ENCODE measurements at places on chromosomes 12 and 14.

DNA sequence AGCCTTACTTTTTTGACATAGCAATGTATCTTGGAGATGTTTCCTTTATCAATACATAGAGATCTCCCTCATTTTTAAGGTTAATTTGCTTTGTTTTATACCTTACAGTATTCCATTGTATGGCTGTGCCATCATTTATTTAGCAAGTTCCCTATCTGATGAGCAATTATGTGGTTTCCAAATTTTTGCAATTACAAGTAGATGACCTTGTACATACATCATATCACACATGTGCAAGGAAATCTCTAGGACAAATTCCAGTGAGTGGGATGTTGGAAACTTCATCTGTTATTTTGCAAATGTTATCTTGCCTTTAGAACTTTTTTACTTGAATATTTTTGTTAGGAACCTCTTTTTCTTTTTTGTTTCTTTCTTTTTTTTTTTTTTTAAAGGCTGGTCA is 49.7 kb downstream of the DRAM1 start:
- DNase-seq, result peak; percentile 48

- DNase-seq, result no peak
These were observed 10.8 kb upstream of the PLEKHH1 start for GRCh38 chr14:67522270-67522669.

DNA sequence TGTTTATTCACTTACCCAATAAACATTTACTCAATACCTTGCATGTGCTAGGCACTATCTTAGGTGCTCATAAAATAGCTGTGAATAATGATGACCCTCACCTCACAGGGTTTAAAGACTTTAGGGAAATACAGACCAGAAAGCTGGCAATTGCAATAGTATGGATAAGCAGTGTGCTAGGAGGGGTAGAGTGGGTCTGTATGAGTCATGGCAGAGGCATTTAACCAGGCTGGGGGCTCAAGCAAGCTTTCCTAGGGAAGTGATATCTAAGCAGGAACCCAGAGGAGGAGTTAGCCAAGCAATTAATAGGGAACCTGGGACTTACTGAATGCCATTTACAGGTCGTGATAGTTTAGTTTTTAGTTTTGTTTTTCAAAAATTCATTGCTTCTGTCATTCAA is 123.9 kb upstream of the CCDC198 start:
- DNase-seq, result no peak

DNA sequence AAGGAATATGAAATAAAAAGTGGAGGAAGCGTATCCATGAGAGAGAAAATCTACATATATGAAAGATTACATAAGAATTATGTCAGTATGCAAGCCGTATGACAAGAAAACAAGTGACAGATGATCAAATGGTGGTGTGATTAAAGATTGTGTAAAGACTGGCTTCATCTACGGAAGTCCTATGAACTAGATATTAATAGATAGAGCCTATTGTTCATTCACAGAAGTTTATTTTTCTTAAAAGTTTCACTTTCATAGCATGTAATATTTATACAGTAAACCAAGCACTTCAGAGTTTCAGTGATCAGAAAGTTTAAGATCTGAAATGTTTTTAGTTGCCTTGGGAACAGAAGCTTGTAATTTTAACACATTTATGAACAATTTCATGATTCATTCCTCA is 84.5 kb downstream of the VRK1 start:
- DNase-seq, result no peak

- no peak for DNase-seq
These were observed 38.5 kb downstream of the SLC25A47 start for GRCh38 chr14:100361626-100362025.

DNA sequence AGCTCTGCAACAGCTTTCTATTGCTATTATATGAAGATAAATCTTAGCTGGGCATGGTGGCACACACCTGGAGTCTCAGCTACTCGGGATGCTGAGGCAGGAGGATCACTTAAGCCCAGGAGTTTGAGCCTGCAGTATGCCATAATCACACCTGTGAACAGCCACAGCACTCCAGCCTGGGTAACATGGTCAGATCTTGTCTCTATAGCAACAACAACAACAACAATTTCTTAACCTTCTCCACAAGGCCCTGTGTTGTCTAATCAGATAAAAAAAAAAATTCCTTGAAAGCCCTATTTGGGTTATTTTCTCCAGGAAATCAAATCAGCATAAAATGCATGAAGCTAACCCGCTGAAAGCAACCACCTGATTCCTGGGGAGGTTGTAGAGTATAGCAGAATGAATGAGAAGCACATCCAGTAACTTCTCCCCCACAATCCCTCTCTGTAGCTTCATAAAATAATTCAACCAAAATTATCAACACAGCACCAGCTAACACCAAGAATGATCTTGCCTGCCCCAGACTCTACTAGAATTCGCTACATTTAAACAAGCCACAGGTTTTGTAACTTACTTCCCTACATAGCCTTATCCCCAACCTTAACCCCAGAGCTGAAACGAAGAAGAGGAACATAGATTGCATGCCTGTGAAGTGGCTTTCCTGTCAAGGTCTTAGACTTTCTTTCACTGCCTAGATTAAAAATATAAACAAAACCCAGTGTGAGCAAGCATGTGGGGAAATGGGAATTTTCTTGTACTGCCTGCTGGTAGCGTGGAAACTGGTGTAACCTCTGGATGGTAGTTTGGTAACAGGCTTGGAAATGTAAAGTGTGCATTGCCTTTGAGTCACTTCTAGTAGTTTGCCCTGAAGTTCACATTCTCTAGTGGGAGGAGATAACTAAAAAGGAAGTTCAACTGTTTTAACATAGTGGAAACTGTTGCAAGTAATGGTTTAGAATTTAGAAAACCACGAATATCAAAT is 6.0 kb upstream of the STK38L start:
- peak; percentile 97 for DNase-seq

DNA sequence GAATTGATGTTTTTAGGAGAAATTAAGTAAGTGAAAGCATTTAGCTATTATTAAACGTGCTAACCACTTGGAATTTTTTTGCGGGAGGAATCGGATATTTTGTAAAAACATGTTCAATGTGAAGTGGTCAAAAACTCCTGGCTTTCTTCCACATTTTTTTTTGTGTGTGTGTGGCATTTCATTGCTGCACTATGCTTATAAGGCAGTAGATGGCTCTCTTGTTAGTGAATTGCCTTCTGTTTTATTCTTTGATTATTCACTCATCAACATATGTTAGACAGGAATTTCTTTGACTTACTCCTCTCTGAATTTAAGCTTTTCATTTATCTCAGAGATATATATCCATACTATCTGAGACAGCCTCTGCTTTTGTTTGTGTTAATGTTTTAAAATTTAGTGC is 71.3 kb downstream of the DERA start:
- peak; percentile 28 for DNase-seq

GRCh38 chr12:76329159-76329558 is 19.1 kb downstream of the BBS10 start:
- peak; percentile 65 for DNase-seq

GRCh38 chr12:104248444-104248843 is 32.9 kb downstream of the TXNRD1 start:
- no peak for DNase-seq

DNA sequence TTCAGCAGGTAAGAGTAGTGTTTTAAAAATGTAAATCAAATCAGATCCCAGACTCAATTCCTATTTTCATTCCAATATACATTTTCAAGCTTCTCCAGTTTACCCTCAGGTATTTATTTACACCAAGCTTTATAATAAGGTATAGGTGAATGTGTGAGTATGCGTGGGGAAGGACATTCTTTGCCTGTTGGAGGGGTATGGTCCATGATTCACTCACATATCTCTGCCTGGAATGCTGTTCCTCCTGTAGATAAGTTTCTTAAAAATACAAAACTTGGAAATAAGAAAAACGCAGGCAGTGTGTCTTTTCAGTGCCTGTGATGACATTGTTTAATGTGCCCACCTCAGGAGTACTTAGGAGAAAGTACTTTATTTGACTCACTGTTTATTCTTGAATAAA is 118.6 kb downstream of the CCDC91 start:
- DNase-seq, result no peak

DNA sequence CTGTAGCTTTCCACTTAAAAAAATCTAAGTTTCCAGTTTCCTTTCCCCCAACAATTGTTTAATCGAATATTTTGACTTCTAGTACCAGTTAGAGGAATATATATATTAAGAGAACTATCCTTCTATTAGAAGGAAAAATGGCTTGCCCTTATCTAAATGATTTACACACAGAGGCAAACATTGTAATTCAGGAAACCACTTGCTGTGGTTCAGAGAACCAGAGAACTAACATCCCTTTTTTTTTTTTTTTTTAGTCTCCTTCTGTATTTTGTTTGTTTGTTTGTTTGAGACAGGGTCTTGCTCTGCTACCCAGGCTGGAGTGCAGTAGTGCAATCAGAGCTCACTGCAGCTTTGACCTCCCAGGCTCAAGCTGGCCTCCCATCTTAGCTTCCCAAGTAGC is 746.6 kb downstream of the VRK1 start:
- DNase-seq, result no peak

- peak; percentile 19 for DNase-seq
These were observed 1.4 kb downstream of the TMTC2 start for GRCh38 chr12:82688035-82688501.

- DNase-seq, result peak; percentile 85
These were observed 34.7 kb downstream of the PTGER2 start for GRCh38 chr14:52348776-52349175.

- no peak for DNase-seq
These were observed 446.7 kb downstream of the GLT1D1 start for GRCh38 chr12:129300011-129300410.

- DNase-seq, result no peak
These were observed 12.3 kb downstream of the CAPS2 start for GRCh38 chr12:75317784-75318183.

- no peak for DNase-seq
These were observed 497.1 kb downstream of the RPS29 start for GRCh38 chr14:49089107-49089506.

DNA sequence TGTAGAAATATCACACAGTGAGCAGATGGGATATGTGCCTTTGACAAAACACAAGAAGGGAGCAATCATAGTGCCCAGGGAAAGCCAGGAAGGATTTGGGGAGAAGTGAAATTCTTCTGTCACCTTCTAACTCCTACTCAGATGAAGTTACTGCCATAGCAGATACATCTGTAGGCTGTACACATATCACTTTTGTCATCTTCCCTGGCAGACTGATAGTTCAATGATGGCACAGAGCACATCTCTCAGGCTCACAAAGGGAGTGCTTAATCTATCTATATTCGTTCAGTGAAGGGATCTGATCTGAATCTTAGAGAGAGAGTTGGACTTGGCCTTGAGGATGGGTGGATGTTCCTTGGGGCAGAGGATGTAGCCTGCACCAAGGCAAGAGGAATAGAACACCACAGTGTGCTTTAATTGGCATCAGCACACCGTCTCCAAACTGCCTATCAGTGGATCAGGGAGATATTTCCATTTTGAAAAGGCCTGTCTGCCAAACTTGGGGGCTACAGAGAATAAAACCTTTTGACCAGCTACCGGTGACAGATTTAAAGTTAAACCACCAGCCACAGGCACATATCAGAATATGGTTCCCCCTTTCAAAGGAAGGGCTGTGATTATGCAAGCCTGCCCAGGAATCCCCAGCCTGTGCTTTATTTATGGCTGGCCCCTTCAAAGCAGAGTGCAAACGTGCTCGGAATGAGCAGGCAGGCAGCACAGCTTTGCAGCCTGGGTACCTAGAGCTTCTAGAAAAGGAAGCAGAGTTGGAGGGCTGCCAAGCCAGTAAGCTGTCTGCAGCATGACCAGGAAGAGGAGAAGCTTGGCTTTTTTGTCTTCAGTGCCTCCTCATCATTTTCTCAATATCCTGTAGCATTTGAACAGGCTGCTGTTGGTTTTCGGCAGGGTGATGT is 165.5 kb upstream of the DYRK2 start:
- DNase-seq, result peak; percentile 58

DNA sequence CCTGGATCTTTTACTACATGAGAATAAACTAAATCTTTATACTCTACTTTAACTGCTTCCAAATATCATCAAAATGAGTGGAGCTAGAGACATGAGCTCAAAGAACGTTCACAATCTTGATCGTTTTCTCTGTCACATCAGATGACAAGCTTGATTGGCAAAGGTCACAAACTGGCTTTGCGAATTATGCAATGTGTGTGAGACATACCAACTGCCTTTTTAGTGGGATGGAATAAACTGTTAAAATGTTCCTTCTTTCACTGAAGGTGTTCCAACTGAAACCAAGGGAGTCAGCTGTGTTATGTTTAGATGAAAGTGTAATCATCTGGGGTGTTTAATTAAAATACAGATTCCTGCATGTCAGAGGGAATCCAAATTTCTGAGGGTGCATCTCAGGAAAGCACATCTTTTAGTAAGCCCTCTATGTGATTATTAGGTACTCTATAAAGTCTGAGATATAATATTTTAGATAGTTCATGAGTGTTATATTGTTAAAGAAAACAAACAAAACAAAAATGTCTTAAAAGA is 21.9 kb downstream of the KITLG start:
- no peak for DNase-seq

- DNase-seq, result no peak
These were observed 89.2 kb upstream of the TMEM263 start for GRCh38 chr12:106866426-106867080.

GRCh38 chr14:97602438-97603117 is 805.4 kb downstream of the VRK1 start:
- DNase-seq, result no peak

DNA sequence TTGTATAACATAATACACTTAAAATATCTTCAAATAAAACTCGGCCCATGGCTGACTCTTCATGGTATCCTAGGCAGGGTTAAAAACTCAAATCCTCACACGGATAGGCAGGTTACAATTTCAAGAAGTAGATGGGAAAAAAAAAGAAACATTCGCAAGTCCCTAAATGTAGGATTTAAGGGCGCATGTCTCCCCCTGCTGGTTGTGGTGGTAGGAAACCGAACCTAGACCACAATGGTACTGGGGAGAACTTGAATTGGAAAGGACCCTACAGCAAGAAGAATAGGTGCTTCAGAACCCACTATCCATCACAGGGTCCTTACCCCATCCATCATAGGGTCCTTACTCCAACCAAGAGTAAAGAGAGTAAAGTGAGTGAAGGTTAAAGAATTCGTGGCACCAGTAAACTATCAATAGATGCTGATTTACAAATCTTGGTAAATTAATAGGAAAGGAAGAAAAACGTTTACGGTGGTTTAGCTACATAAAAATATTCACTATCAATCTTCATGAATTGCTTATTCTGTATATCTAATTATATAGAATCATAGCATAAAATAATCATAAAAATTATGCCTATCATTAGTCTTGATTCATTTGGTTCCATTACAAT is 3.3 kb upstream of the CIPC start:
- peak; percentile 86 for DNase-seq
